Glomerular endothelial cell (primary cell): ENCODE measurements at places on chromosomes 1 and 21. TPM values are rescaled to one million over a fixed set of nuclear protein-coding genes. Genes with fewer than 3 reads are reported as not detected.

DNA sequence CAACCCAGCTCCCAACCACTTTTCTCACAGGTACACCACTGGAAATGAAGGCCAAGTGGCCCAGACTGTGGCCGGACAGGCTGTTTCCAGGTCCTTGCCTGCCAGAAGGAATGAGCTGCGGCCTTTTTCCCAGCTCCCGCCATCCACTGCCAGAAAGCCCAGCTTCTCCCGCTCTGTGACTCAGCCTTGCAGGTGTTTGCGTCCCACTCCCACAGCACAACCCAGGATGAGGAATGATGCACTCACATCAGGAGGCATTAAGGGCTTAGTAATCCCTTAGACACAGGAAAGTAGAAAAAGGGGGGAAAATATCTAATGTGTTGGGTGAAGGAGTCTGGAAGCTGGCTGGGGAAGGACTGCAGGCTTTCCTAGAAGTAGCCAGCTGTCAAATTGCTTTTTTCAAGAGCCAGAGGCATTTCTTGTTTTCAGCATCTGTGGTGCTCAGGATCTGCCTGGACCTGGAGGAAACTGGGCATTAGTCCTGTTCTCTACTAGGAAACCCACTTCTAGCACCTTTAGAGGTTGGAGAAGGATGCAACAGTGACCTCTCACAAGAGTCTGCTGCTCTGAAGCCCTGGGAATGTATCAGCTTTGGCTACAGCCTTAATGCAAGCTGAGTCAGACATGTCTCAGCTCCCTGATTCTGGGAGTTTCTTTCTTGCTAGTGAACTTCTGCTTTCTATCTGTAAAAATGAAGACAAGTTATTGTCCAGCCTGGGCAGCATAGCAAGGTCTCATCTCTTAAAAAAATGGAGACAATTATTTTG lies 13.2 kb upstream of the MAP1LC3C start:
- no peak for DNase-seq

- DNase-seq = no peak
Observed at GRCh38 chr1:41574842-41575241, 90.4 kb upstream of the EDN2 start.

- DNase-seq = no peak
Observed at GRCh38 chr1:76074321-76075187, at the start of gene ST6GALNAC3. ST6GALNAC3 (plus strand) TSS chr1:76074746.

DNA sequence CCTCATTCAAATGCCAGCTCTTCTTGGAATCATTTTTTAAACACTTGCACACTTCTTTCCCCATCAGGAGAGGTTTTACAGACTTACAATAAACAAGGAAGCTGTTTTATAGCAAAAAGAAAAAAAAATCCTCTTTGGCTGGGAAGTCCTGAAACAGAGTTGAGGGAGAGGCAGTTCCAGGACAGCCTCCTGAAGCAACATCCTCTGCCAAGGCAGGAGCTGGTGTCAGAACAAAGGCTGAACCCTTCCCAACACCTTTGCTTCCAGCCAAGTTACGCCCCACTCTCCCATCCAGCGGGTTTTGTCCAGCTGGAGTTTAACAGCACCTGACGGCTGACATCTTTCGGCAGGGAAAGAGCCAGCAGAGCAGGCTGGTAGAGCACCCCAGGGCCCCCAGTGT lies 287.8 kb downstream of the RRAGC start:
- no peak for DNase-seq

GRCh38 chr1:199404191-199404590 lies 623.3 kb upstream of the NR5A2 start:
- no peak for DNase-seq

DNA sequence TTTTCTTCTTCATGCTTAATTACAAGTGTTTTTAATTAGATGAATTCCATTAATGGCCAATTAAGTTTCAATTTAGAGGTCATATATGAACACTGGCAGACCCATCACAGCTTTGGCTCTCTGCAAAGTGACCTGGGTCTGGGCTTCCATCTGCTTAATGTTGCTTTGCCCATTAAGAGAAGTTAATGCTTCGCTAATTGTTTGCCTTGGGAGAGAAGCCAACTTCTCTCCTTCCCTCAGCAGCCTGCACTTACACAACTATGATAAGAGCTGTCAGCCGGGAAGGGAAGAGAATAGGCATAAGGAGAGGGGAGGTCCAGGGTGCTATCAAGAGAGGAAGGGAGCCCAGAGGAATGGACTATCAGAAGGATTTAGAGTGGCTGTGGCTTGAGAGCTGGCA lies 29.0 kb upstream of the CCDC190 start:
- DNase-seq = no peak

GRCh38 chr1:1399872-1400575 lies 889 bp upstream of the CCNL2 start:
- no peak for DNase-seq

- DNase-seq = peak; percentile 81
Observed at GRCh38 chr1:33433509-33434362, 2.8 kb upstream of the PHC2 start.

GRCh38 chr1:17117451-17118265 lies 1.6 kb downstream of the PADI2 start:
- DNase-seq = no peak

GRCh38 chr21:40255518-40256444 lies 388.5 kb downstream of the PCP4 start:
- DNase-seq = no peak

GRCh38 chr1:58809325-58810010 lies 25.6 kb upstream of the JUN start:
- DNase-seq = no peak

- no peak for DNase-seq
Observed at GRCh38 chr1:172125812-172126430, 284.6 kb downstream of the DNM3 start.

GRCh38 chr1:210618369-210618768 lies 289.7 kb downstream of the HHAT start:
- no peak for DNase-seq

- DNase-seq = no peak
Observed at GRCh38 chr1:157279138-157279801, 141.1 kb upstream of the ETV3 start.

DNA sequence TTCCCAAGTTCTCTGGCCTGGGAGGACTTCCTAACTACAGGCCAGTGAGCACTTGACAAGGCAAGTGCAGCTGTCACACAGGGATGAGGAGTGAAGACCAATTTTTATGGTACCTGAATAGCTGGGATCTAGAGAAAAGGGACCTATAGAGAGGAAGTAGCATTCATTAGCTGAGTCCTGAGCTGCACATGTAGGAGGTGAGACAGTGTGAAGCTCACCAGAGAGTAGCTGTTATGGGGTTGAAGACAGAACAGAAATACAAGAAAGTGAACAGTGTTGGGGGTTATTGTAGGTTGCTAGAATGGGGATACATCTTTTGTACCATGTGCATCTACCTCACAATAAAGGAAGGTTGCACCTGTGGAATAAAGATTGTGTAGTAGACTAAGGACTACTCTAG lies 37.7 kb upstream of the PYHIN1 start:
- DNase-seq = no peak

DNA sequence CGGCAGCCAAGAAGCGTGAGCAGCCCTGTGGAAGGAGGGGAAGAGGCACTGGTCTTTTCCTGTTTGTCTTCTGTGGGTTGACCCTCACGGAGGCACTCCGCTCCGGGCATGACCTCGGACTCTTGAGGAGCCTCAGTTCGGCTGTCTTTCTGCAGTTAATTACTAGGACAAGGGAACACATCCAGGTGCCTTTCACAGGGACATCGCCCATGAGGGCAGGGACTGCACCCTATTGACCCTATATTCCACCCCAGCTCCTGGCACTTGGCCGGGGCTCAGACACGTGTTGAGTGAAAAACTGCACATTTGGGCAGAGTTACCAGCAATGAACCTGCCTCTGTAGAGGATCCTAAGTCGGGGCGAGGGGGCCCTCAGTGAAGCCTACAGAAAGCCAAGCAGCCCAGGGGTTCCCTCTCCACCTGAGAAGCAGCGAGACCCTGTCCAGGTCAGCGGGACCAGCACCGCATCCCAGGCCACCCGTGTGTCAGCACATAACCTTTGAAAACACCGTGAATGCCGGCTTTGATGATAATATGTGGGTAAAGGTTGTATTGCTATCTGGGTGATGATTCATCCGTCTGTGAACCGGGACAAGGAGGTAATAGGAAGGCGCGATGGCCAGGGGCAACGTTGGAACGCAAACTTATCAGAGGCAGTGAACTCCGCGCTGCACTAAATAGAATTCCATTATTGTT lies 161.4 kb upstream of the ARHGEF16 start:
- no peak for DNase-seq

- no peak for DNase-seq
Observed at GRCh38 chr1:151535326-151536271, 4.5 kb upstream of the TUFT1 start.

DNA sequence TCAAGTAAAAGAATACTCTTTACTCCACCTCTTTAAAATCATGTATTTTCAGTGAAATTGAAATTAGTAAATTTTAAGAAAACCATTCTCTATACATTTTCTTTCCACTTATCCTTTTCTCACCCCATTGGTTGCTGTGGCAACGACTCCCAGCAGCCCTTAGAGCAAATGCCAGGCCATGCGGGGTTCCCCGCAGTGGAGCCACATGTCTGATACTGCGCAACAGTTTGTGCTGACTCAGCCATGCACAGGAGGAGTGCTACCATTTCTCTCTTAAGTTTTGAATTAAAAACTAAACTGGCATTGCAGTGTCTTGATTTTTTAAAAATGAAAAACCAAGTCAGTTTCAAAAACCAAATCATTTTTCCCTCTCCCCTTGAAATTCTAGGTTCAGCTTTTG lies 214.1 kb upstream of the L1TD1 start:
- DNase-seq = no peak

DNA sequence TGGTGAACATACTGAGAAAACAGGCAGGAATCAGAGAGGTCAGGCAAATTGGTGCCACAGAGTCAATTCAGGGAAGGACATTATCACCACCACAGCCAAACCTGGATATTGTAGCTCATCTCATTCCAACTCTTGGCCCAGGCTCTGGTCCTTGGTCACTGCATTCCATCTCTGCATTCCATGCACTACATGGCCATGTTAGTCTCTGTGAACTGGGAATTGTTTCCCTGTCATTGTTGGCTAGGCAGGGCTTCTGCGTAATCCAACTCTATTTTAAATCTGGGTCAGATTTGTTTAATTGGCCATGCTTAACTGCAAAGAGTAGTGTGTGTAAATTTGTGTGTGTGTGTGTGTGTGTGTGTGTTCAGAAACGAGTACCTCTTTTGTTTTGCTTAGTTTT lies 837.6 kb upstream of the ADAMTS5 start:
- no peak for DNase-seq

DNA sequence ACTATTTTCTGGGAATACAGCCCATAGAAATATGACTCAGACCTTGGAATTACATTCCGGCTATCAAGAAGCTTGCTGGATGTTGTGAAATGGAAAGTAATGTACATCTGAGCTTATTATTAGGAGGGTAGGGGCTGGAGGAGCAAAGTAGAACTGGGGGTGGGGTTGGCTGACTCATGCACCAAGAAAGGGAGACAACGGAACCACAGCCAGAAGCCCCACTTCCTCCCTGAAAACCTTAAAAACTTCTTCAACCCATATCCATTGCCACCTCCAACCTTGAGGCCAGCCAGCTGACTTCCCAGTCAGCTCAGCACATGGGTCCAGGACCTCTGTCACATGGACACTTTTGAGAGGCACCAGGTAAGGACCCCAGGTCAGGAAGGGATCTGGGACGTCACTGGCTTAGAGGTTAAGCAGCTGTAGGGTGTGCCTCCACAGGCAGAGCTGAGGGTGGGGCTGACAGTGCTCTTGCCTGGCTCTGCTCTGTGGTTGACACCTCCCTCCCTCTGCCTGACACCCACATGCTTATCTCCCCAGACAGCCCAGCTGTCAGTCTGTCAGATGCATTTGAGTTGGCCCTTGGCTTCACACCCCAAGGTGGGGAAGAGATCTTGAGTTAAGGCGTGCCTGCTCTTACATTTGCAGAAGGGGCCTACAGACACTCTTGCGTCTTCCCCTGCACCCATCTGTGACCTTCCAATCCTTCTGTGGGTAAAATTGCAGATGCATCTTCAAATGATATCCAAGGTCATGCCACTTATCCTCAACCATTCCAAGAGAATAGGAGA lies 5.7 kb upstream of the ZNF683 start:
- DNase-seq = peak; percentile 29

- no peak for DNase-seq
Observed at GRCh38 chr1:71047635-71048607, at the start of gene PTGER3. PTGER3 (minus strand) TSS chr1:71047816; CDS start chr1:71047577, 239 bp downstream.

GRCh38 chr21:39686646-39687468 lies 58.1 kb upstream of the IGSF5 start:
- DNase-seq = no peak

DNA sequence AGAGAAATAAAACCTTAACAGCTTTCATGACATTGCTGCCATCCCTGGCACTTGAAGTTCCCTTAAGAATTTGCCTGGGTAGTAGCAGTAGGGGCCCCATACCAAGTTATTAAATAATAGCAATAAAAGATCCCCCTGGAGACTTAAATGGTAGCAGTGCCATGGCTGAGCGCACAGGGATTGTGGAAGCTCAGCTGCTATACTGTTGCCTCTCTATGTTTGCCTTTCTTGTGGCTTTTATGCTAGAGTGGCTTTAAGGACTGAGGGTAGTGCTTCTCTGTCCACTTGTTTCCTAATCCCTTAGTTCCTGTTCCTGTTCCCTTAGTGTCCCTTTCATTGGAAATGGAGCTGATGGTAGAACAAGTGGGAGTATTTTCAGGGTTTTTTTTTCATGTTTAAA lies 42.1 kb downstream of the NCF2 start:
- DNase-seq = no peak

GRCh38 chr1:40697436-40697835 lies 5.9 kb downstream of the NFYC start:
- DNase-seq = no peak

GRCh38 chr1:207336559-207337467 lies 15.3 kb downstream of the CD55 start:
- no peak for DNase-seq

Gene AGO1
- 20.3 and 22.6 TPM in 2 replicates for total RNA-seq

Gene NBPF10
- total RNA-seq = 0.15 and 0.47 TPM in 2 replicates

Gene DIRAS3
- 6.2 and 7.9 TPM in 2 replicates for total RNA-seq

Gene PTPRU
- total RNA-seq = 19.4 and 38.9 TPM in 2 replicates

Gene KCNH1
- 0.06 and 2.9 TPM in 2 replicates for total RNA-seq

Gene PRDM16
- 0.12 TPM in 1 of 2 replicates, not detected in the other for total RNA-seq

Gene ZNF124
- total RNA-seq = 19.1 and 22.3 TPM in 2 replicates

Gene TCHHL1
- total RNA-seq = not detected in 2 replicates

Gene LORICRIN
- total RNA-seq = not detected in 2 replicates

Gene FAM177B
- total RNA-seq = not detected in 2 replicates

Gene CFAP74
- total RNA-seq = not detected in 2 replicates
